ENCODE measurements at places on chromosomes 6 and 20.

GRCh38 chr20:34831936-34832335 lies 6.5 kb upstream of the NCOA6 start:
- no peak for DNase-seq

DNA sequence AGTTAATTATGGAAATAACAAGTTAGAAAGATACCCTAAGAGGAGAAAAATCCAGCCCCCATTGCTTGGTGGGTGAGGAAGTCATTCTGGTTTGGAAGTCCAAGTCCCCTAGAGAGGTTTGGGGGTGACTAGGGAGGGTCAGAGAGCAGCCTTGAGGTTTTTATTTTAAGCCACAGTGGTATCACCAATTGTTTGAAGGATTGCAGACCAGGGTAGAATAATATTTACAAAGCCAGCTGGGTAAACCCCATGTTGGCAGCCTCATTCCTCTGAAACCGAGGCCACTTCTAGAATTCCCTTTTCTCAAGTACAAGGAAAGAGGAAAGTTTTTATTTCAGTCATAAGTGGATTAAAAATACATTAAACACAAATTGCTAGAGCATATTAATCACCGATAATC lies 99.7 kb downstream of the TMEM170B start:
- no peak for DNase-seq

DNA sequence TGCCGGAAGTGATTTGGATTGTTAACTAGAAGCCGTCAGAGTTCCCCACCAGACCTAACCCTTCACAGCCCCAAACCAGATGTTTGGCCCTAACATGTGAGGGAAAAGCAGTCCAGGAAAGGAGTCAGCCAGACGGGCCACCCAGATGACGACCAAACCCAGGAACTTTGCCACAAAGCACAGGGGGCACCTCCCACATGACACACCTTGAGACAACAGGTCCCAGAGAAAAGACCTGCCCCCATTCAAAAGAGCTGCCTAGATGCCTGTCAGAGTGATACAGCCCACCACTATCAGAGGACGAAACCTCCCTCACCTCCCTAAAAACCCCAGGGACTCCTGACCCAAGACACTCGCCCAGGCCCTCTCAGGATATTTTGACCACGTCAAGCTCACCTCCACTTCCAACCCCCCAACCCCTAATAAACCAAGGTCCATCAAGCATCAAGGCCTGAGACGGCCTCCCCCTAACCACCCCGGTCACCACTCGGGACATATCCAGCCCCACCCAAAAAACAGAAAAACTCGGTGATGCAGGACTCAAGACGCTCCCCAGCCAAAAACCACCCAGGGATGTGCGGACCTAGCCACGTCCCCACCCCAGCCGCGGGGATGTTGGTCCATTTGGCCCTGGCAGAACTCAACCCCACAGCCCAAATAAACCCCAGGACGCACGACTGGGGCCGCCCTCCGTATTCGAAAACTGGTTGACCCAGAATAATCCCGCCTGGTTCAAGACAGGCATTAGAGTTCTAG lies 662 bp downstream of the ZNF343 start:
- DNase-seq = no peak

DNA sequence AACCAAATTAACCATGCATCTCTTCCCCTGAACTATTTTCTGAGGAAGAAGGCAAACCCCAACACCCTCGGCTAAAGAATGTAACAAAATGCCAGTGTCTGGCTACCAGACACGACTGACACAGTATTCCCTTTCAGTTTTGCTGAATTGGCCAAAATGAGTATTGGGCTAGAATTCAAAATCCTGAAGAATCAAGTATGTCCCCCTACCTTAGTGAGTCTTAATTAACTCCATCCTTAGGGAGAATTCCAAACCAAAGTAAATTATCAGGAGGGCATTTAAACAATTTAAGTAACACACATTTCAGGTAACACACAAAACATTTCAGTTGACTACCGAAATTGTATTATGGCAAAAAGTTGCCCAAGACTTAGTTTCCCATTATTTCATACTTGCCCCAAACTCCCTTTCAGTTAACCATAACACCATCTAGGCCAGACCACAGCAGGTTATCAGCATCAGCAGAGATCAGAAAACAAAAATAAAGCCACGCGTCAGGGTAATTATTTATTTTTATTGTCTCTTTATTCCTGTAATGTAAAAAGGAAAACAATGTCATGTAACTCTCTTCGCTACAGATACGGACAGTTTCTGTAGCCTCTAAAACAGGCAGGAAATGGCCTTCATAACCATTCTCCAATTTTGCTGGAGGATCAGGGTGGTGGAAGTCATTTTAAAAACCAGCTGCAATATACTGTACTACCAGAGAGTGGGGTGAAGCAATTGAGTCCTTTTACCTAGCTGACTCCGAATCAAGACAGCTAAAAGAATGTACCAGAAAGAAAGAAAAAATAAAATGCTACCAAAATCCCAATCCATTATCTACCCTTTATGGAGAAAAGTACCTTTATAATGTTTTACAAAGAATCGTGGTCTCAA lies 1.9 kb downstream of the SNX5 start:
- no peak for DNase-seq

GRCh38 chr6:135411339-135411738 lies 86.2 kb downstream of the AHI1 start:
- DNase-seq = no peak

DNA sequence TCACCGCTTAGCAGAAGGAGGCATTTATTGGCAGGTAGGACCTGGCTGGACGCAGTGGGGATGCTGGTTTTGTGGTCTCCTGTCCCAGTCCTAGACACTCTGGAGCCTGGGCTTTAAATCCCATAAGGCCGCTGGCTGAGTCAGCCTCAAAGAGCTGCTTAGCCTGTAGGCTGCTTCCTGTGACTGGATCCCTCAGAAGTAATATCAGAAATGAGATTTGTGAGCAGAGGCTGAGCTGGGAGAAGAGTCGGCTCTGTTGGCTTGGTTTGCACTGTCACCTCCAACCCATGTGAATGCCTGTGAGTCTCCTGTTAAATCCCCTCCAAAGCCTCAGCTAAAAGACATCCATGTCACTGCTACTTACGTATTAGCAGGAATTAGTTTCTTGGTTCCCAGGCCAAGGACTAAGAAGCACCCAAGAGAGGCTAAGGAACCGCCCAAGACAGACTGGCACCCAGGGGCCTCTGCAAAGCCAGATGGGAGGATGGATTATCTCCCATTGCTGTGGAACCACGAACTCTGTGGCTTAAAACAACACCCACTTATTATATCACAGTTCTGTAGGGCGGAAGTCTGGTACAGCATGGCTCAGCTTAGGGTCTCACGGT lies 289.4 kb downstream of the CDC5L start:
- DNase-seq = no peak

- no peak for DNase-seq
Observed at GRCh38 chr20:20365480-20366161, 2.3 kb upstream of the INSM1 start.

DNA sequence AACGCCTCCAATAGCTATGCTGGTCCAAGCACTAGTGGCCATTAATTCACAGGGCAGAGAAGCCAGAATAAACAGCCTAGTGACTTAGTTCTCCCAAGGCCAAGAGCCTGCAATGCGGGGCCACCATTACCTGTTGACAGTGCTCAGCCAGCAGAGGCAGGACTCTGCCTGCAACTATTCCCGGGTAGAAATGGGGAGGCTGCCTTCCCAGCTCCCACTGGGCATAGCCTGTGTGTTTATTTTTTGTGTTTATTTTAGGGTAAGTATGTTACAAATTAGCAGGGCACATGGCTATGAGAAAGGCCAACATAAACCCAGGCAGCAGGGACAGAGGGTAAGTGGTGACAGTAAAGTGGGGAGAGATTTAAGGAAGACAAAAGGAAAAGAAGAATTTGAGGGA lies 5.0 kb downstream of the GNAS-AS1 start:
- no peak for DNase-seq

- DNase-seq = no peak
Observed at GRCh38 chr6:55276745-55277530, 50.3 kb upstream of the GFRAL start.

DNA sequence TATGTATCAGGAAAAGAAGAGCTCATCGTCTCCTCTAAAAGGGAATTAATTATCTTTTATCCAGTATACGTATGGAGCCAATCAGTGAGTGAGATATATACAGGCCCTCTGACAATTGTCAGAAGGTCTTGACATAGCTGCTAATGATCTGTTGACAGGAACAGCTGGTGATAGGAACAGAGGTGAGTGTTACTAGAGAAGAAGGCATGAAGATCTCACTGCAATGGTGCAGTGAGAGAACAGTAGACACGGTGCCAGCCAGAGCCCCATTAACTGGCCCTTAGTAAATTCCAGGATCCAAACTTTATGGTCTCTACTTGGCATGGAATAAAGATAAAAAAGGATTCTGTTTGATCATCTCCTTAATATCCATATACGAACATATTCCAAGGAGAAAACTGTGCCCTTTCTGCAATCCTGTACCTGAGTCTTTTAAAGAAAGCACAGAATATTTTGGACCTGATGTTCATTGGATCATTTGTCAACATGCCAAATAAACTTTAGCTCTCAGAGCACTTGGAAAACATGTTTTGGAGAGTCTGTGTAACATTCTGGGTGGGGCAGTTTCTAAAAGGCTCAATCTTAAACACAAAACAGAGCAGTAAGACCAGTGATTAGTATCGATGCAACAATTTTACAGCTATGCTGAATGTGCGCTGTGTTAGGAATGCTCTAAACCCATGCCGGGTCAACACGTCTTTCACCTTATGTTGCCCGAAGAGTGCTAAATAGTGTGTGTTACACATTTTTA lies 135.8 kb upstream of the CITED2 start:
- DNase-seq = no peak

DNA sequence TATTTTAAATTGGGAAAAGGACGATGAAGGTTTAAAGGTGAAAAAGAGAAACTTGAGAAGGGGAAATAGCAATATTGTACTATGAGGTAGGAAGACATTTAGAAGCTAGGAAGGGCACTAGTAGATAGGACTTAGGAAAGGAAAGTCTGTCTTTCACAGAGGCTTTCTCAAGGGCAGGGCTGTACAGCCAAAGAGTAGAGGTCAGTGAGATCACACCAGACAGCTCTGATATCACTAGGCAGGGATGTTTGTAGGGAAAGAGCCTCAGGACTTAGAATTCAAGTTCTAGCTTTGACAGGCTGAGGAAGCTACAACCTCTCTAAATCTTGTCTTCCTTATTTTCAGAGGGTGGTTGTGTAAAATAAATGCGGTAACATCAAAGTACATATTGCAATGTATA lies 160.4 kb upstream of the SLC22A16 start:
- DNase-seq = no peak

DNA sequence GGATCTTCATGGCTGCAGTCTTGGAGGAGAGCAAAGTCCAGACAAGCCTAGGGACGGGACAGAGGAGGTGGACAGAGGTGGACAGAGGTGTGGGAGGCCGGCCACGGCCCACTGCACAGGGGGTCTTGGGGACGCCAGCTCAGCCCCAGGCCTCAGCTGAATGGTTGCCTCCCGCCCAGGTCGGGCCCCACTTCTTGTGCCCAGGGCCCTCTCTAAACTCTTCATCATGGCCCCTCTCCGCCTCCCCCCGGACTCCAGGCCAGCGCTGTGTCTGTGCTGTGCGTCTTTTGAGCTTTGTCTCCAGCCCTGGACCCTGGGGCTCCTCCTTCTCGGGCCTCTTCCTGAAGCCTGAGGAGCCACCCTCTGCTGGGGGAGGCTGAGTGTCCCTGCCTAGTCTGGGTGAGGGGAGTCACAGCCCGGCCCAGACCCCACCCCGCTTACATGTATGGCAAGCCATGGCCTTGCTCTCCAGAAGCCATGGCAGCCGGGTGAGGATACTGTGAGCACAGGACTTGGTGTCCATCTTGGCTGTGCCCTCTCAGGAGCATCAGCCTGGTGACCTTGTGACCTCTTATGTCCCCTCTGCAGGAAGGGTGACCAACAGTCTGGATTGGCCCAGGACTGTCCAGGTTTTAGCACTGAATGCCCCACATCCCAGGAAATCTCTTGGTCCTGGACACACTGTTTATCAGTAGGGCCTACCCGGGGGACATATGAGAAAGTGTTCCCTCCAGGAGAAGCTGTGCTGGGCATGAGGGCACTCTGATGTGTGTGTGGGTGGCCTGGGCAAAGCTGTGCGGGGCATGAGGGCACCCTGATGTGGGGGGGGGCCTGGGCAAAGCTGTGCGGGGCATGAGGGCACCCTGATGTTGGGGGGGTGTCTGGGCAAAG lies 9.4 kb upstream of the NPBWR2 start:
- DNase-seq = no peak

- DNase-seq = no peak
Observed at GRCh38 chr20:41344477-41344876, 3.9 kb downstream of the LPIN3 start.

- no peak for DNase-seq
Observed at GRCh38 chr20:6956056-6956455, 188.6 kb downstream of the BMP2 start.

GRCh38 chr20:43681991-43682410 lies 15.1 kb downstream of the MYBL2 start:
- no peak for DNase-seq

GRCh38 chr6:166050559-166050958 lies 117.1 kb downstream of the TBXT start:
- DNase-seq = no peak

DNA sequence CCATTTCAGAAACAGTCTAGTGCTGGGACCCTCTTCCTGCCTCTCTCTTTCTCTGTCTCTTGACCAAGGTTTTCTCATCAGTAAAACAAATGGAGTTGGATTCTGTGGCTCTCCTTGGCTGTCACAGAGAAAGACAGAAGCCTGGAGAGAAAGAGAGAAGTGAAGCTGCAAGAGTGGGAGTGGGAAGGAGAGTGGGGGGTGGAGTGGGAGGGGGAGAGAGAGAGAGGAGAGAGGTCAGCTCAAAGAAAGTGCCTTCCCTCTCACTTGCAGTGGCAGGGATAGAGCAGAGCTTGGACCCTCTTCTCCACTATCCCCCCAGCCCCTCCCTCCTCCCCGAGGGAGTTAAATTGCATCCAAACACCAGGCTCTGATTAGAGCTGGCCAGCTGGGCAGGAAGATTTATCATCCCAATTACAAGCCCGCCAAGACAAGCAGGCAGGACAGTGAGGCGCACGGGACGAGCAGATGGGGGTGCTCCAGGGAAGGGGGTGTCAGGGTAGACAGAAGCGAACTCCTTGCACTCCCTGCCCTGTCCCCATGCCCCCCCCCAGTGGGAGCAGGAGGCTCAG lies 74.3 kb downstream of the CD40 start:
- DNase-seq = no peak

DNA sequence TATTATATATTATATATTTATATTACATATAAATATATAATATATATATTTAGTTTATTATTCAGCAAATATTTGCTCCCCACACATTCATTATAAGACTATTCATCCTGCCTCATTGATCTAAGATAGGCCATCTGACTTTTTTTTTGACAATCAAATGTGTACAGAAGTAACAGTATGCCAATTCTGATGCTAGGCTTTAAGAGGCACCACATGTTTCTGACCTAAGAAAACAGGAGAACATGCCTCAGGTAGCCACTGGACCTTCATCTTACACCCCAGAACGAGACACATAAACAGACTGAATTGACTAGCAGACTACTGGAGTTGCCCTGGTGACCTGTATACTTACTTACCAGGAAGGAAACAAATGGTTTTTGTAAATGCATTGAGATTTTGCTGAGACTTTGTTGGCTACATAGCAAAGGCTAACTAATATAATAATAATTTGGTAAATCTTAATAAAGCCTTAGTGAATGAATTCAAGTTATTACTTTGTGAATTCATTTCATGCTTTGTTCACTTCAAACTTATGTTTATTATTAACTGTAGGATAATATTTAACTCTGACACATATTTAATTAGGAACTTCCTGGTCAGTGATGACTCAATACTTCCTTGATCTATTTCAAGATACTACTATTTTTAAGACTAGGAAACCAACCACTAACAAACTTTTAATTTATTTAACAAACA lies 13.4 kb upstream of the MYO6 start:
- DNase-seq = no peak

- no peak for DNase-seq
Observed at GRCh38 chr6:5984150-5985089, 22.3 kb downstream of the NRN1 start.

Measured in stimulated activated CD8-positive, alpha-beta memory T cell treated with anti-CD3 and anti-CD28 coated beads, Interleukin-2, amount 100 ng/mL, for 48 hours (primary cell).